ENCODE measurements at places on chromosomes 13 and 19. TPM values are rescaled to one million over a fixed set of nuclear protein-coding genes. Genes with fewer than 3 reads are reported as not detected.

GRCh38 chr13:25249001-25249543 is 38.2 kb downstream of the MTMR6 start:
- H3K27me3 ChIP-seq: no peaks in the 10 kb centered on the region
- H3K4me1 ChIP-seq: no peaks in the 10 kb centered on the region
- DNase-seq: no peak
- H3K4me3 ChIP-seq: no peak overlapping the region
- H3K27ac ChIP-seq: no peak overlapping the region
- H3K36me3 ChIP-seq: no peaks in the 10 kb centered on the region

GRCh38 chr19:15112385-15112784 is 5.2 kb downstream of the SYDE1 start:
- no peaks in the 10 kb centered on the region for H3K4me1 ChIP-seq
- H3K36me3 ChIP-seq: peaks cover 53% of the 10 kb centered on the region
- no peak overlapping the region for H3K27ac ChIP-seq
- DNase-seq: no peak

- H3K4me1 ChIP-seq: peaks cover 63% of the 10 kb centered on the region
- DNase-seq: peak; percentile 34
- H3K27ac ChIP-seq: peak overlapping the region; percentile 99
- H3K27me3 ChIP-seq: no peaks in the 10 kb centered on the region
- peak overlapping the region; percentile 89 for H3K4me3 ChIP-seq
These were observed 2.2 kb downstream of the ANKRD10 start for GRCh38 chr13:110912651-110913051.

DNA sequence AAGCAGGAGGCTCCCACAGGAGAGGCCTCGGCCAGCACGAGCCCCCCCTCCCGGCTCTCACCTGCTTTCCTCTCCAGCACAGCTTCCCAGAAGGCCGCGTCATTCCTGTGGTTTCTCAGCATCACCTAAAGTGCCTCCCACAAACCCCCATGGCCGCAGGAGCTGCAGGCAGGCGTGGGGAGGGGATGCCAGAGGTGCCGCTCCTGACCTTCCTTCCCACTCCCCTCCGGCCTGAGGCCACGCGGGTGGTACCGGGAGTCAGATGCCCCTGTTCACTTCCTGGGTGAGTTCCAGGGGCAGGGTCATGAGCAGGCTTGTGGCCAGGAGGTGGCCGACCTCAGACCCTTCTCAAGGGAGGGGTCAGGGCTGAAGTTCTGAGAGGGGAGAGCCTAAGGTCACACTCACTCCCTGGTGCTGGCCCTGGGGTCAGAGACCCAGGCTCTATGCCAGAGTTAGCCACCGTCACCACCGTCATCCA is 14.4 kb upstream of the NPAS1 start:
- no peak for DNase-seq
- no peak overlapping the region for H3K27ac ChIP-seq
- no peak overlapping the region for H3K4me3 ChIP-seq
- peaks cover 6% of the 10 kb centered on the region for H3K27me3 ChIP-seq
- peaks cover 16% of the 10 kb centered on the region for H3K4me1 ChIP-seq

- H3K4me1 ChIP-seq: no peaks in the 10 kb centered on the region
- no peak overlapping the region for H3K27ac ChIP-seq
- no peaks in the 10 kb centered on the region for H3K27me3 ChIP-seq
- peak; percentile 59 for DNase-seq
- no peak overlapping the region for H3K4me3 ChIP-seq
These were observed 4.0 kb upstream of the GRIN3B start for GRCh38 chr19:996051-996838.

DNA sequence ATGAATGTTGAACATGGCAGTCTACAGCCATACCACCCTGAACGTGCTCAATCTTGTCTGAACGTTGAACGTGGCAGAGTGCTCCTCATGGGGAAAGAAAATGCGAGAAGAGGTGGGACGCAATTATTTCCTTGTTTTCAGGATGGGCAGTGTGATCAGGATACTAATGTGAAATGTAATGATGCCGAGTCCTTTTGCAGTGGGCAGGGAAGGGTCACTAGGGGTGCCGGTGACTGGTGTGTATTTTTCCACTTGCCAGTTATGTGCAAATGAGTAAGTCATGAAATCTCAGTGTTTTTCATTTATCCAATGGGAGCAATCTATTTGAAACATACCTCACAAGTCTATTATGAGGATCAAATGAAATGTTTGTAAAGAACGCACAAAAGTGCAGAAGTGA is 84.8 kb downstream of the LNX2 start:
- H3K4me3 ChIP-seq: no peak overlapping the region
- DNase-seq: no peak
- no peak overlapping the region for H3K27ac ChIP-seq
- no peaks in the 10 kb centered on the region for H3K36me3 ChIP-seq
- H3K27me3 ChIP-seq: no peaks in the 10 kb centered on the region

The C19orf38 gene
- polyA plus RNA-seq: 1.3 TPM

The RYR1 gene
- polyA plus RNA-seq: 56.0 TPM

The SMIM24 gene
- 0.53 TPM for polyA plus RNA-seq

GRCh38 chr13:95304453-95304852 is 3.2 kb upstream of the ABCC4 start:
- no peaks in the 10 kb centered on the region for H3K27me3 ChIP-seq
- DNase-seq: no peak
- H3K27ac ChIP-seq: peak overlapping the region; percentile 90
- H3K36me3 ChIP-seq: no peaks in the 10 kb centered on the region
- peak overlapping the region; percentile 6 for H3K4me3 ChIP-seq
- peaks cover 22% of the 10 kb centered on the region for H3K4me1 ChIP-seq

The ICAM4 gene
- polyA plus RNA-seq: 0.18 TPM

- H3K36me3 ChIP-seq: no peaks in the 10 kb centered on the region
- no peaks in the 10 kb centered on the region for H3K4me1 ChIP-seq
- H3K27me3 ChIP-seq: no peaks in the 10 kb centered on the region
- no peak overlapping the region for H3K27ac ChIP-seq
- no peak overlapping the region for H3K4me3 ChIP-seq
- DNase-seq: no peak
These were observed 22.2 kb downstream of the CCDC169 start for GRCh38 chr13:36275190-36276002.

DNA sequence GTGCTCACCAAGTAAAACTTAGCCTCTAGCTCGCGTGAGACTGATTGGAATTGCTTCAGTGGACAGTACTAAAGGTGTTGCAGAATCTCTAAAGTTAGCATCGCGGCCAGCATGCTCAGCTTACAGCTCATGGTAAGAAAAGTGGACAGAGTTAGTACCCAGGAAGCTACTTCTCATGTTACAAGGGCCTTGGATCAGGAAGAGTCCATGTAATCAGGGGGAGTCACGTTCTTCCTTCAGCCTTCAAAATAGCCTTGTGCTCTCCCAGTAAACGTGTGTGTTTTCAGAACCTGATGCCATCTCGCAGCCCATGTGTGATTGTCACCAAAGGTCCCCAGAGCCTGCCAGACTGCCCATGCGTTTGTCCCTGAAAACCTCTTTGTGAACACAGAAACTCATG is 195.8 kb upstream of the RNF113B start:
- H3K27me3 ChIP-seq: no peaks in the 10 kb centered on the region
- H3K4me1 ChIP-seq: peaks cover 16% of the 10 kb centered on the region
- peak overlapping the region; percentile 75 for H3K27ac ChIP-seq
- peak overlapping the region; percentile 17 for H3K4me3 ChIP-seq
- H3K36me3 ChIP-seq: no peaks in the 10 kb centered on the region

The IZUMO4 gene
- polyA plus RNA-seq: 0.69 TPM

- no peaks in the 10 kb centered on the region for H3K27me3 ChIP-seq
- H3K4me1 ChIP-seq: peaks cover 17% of the 10 kb centered on the region
- DNase-seq: no peak
- peak overlapping the region; percentile 64 for H3K4me3 ChIP-seq
These were observed 19.2 kb upstream of the ERCC1 start for GRCh38 chr19:45442778-45443461.

- no peaks in the 10 kb centered on the region for H3K36me3 ChIP-seq
- H3K4me3 ChIP-seq: no peak overlapping the region
- no peak overlapping the region for H3K27ac ChIP-seq
These were observed 106.0 kb downstream of the RAP2A start for GRCh38 chr13:97539651-97540610.

DNA sequence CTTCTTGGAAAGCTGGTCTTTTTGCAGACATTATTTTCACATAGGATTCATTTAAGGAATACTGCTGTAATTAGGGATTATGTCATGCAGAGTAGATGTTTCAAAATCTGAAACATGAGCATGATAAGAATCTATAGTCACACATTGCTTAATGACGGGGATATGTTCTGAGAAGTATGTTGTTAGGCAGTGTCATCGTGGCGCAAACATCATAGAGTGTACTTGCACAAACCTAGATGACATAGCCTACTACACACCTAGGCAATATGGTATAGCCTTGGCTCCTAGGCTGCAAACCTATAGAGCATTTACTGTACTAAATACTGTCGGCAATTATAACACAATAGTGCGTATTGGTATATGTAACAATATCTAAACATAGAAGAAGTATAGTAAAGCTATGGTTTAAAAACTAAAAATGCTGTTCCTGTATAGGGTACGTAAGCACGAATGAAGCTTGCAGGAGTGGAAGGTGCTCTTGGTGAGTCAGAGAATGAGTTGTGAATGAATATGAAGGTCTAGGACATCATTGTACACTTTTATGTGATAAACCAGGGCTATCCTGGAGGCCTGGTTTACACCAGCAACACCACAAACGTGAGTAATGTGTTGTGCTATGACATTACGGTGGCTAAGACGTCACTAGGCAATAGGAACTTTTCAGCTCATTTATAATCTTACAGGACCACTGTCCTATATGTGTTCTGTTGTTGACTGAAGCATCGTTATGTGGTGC is 283.1 kb downstream of the MTUS2 start:
- no peaks in the 10 kb centered on the region for H3K27me3 ChIP-seq
- no peak for DNase-seq
- no peaks in the 10 kb centered on the region for H3K4me1 ChIP-seq
- H3K27ac ChIP-seq: no peak overlapping the region

The PSG7 gene
- not detected for polyA plus RNA-seq

The SLC25A41 gene
- 0.43 TPM for polyA plus RNA-seq
